Ammon's horn (tissue), 1 donor: ENCODE measurements at places on chromosomes 1 and 21.

DNA sequence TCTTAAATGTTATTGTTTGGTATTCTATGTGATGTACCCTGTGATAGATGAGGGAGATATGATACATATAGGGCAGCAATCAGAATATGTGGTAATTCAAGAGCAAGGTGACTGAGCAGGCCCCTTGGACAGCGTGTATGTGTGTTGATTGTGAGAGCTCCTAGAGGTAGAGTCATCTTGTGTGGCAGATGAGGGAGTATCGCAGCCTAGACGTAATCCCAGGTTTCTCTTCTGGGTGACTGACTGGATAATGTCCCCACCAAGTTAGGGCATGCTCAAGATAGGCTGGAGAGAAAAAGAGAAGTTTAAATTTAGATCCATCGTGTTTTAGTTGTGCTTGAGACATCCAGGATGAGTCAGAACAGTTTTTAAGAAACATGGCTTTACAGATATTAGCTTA, 185.3 kb downstream of the ZP4 start:
- DNase-seq: no peak

DNA sequence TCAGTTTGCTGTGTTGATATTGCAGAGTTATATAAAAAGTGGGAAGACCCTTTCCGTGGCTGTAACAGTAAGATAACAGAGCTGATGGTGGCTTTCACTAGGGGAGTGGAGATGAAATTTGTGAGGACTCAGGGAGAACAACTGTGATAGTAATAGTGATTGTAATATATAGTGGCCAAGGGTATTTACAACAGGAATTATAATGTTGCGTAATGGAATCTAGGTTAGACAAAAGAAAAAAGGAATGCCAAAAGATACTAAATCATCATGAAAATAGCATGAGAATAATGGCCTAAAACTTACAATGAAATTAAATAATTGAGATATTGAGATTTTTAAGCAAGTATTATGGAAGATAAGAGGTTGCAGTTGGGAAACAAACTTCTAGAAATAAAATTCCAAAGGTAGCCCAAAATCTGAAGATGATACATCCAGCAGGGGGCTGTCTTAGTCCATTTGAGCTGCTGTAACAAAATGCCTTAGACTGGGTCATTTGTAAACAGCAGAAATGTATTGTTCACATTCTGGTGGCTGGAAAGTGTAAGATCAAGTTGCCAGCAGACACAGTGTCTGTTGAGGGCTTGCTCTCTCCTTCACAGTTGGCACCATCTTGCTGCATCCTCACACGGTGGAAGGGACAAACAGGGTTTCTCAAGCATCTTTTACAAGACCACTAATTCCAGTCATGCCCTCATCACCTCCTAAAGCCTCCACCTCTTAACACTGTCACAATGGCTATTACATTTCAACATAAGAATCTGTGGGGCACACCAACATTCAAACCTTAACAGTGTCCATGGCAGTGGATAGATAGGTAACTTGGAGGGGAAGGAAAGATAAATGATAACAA, 711.2 kb downstream of the MRPL39 start:
- peak; percentile 4 for DNase-seq

DNA sequence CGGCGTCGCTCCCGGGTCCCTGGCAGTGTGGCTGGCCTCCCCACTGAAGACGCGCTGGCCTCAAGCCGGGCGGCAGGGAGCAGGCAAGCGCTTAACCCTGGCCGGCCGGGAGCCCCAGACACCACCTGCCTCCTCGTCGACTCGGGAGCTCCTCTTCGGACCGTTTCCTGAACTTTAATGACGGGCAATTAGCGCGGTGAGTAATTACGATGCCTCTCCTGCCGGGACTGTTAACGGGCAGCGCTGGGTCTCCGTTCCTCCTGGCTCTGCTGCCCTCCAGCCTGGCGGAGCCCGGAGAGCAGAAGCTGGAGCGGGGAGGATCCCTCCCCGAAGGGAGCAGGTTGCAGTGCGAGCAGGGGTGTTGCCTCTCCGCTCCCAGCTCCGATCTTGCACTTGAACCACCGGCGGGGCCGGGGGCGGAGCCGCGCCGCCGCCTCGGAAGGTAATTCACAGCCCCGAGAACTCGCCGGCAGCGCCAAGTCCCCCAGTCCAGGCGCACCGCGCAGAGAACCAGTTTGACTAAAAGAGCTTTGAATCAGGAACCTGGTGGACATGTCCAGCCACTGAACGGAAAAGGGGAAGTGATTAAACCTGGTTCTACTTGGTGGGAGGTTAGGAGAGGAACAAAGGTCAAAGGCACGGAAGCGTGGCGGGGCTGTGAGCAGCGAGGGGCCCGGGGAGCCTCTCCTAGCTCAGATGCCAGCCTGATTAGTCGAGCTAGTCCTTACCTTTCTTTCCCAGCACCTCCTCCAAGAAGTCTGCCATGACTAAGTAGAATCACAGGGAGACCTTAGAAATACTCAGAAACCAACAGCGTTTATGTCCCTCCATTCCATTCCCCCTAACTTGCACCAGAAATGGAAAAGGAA, 18.3 kb upstream of the PLEKHA6 start:
- no peak for DNase-seq

DNA sequence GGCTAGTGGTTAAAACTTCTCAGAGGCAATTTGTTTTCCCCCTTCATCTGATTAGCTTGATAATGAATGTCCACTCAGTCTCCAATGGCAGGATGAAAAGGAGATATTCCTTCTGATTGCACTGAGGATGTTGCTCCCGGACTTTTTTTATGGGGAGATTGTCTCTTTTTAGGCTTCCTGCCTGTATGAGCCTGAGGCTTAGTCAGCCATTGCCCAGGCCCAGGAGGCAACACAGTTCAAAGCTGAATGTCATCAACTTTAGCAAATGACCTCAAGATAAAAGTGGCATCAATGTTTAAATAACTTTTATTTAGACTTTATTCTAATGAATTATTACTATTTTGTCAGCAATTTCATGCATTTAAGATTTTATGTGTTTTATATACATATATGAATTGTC, 162.9 kb upstream of the PTBP2 start:
- no peak for DNase-seq

DNA sequence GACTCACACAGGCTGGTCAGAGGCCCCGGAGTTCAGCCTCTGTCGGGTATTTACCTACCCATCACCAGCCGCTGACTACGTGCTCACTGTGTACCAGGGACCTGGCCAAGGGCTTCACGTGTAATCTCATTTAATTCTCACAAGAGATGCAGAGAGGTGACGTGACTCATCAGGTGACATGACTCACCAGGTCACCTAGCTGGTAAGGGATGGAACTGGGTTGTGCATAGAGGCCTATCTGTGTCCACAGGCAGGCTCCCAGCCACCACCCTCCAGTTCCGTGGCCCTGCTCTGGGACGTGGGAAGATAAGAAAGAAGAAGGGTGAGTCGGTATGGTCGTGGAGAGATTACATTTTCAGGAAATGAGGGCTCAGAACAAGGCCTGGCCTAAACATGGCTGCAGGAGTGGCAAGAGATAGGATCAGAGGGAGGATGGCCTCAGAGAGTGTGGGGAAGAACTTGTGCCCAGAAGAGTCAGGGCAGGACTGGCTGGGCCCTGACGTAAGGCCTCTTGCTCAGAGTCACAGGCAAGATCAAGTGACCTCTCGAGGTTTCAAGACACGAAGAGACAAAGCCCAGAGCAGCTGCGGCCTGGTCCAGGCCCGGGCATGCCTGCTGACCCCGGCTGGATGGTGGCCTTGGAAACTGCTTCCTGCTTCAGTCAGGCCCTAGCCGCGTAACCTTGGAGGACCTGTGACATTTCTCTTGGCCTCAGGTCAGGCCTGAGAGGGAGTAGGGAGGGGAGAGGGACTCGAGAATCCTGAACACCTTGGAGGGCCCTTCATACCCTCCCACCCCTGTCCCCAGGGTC, 52.7 kb upstream of the WASF2 start:
- no peak for DNase-seq

DNA sequence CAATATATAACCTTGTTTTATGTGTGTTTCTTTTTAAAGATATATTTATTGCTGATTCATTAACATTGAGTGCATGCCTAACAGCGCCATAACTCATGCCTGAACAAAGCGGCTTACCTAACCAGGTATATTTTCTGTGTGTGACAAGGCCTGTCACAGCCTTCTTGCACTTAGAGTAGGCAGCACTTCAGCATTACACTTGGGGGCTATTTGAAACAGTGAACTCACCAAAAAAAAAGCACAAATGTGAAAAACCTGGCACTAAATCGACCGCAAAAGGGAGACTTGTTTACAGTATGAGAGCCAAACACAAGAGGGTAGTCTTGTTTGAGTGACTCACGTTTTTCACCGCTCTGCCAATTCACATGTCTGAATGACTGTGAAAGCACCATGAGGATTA, 111.7 kb downstream of the DISP1 start:
- DNase-seq: no peak

- DNase-seq: no peak
Measured at GRCh38 chr1:228148935-228149405, 760 bp upstream of the GJC2 start.

GRCh38 chr1:229920683-229921082, 146.4 kb upstream of the GALNT2 start:
- DNase-seq: no peak

DNA sequence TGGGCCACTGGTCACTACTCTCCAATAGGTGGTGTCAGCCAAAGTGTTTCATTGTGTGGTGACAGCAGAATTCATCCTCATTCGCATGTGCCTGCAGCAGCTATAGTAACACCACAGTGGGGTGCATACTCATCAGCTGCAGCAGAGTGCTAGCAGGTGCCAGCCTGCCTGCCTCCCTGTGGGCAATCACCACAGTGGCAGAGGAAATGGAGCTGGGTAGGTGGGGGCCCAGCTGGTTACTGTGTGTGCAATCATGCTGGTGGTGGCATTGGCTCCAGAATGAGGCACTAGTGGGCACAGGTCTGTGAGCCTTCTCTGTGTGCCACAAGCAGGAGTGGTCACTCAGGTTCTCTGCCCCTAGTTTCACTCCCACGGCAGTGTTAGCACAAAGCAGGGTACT, 579.2 kb downstream of the PTPRC start:
- DNase-seq: peak; percentile 6

GRCh38 chr1:15218287-15219279, 28.4 kb upstream of the FHAD1 start:
- DNase-seq: no peak

DNA sequence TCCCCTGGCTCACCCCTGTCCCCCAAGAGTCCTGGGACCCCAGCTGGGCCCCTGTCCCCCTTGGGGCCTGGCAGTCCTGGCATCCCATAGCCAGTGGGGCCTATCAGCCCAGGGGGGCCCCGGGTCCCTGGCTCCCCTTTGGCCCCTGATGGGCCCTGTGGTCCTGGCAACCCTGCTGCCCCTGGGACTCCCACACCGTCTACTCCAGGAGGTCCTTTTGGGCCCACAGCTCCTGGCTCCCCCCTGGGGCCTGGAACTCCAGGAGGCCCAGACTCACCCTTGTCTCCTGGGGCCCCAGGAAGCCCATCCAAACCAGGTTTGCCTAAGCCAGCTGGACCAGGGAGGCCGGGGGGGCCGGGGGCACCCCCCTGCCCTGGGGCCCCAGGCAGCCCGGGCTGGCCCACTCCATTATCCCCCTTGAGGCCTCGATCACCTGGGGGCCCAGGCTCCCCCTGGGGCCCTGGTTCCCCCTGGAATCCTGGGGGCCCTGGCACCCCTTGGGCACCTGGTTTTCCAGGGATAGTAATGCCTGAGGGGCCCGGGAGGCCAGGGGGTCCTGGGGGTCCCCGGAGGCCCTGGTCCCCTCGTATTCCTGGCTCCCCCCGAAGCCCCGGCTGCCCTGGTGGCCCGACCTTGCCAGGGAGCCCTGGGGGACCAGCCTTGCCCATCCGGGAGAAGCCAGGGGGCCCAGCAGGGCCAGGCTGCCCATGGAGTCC, 10.1 kb downstream of the ADPRS start:
- no peak for DNase-seq

GRCh38 chr1:67747671-67748546, 62.9 kb downstream of the GADD45A start:
- DNase-seq: no peak

- DNase-seq: no peak
Measured at GRCh38 chr1:154969246-154969645, 1.3 kb downstream of the SHC1 start.

GRCh38 chr1:231861541-231862481, 235.2 kb downstream of the DISC1 start:
- no peak for DNase-seq

DNA sequence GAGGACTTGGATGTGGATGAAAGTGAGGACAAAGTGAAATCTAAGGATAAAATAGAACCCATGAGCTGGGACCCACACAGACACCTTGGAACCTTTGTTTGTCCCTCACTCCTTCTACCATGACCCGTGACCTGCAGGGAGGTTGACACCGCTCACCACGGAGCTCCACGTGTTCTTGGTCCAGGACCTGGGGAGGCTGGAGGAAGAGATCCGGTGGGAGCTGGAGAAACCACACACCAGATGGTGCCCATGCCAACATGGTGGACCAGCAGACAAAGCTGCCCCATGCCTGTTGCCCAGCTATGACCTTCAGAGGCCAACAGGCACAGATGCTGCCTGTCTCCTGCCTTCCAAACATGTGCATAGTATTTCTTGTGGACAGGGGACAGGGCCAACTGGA, 721.9 kb downstream of the PTPRU start:
- no peak for DNase-seq

- no peak for DNase-seq
Measured at GRCh38 chr1:46793126-46793525, 5.7 kb upstream of the CYP4B1 start.

GRCh38 chr1:52203935-52204625, 62.2 kb downstream of the ZFYVE9 start:
- no peak for DNase-seq

GRCh38 chr21:21806711-21807597, 808.7 kb downstream of the NCAM2 start:
- DNase-seq: no peak

GRCh38 chr1:248871837-248872401, 13.0 kb upstream of the ZNF692 start:
- DNase-seq: no peak

DNA sequence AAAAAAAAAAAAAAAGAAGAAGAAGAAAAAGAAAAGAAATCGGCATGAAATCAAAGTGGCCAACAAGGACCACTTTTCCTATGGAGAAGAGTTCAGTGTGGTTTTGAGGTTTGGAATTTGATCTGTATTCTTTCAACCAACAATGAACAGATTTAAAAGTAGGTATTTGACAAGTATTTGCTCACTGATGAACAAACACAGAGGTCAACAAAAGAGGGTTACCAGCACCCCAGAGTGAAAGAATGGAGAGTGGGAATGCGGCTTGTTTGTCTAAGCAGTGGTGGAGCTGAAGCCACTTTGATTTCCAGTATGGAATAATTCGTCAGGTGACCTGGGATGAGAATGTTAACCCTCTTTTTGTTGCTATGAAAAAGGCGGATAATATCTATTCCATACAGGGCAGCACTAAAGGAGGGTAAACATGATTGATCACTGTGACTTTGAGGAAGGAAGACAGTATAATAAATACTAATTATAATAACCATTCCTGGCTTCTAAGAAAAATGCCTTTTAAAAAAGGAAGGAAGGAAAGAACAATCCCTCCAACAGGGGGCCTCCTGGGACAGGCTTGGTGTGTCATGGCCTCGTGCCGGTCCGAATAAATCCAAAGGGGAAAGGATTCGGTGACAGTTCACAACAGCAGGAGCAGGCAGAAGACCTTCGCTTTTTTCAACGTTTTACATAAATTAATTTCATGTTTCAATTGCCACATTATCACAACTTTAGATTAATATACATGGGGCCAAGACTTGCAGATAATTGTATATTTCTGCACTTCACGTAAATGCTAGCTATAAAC, 37.2 kb upstream of the SIM2 start:
- DNase-seq: peak; percentile 41

GRCh38 chr1:221638595-221638994, 103.3 kb downstream of the DUSP10 start:
- no peak for DNase-seq

- no peak for DNase-seq
Measured at GRCh38 chr1:4227986-4228385, 327.9 kb upstream of the C1orf174 start.

GRCh38 chr21:31908106-31909031, 35.5 kb downstream of the HUNK start:
- no peak for DNase-seq
